MCF 10A (cell line): ENCODE measurements at places on chromosomes 13 and 19.
A peak's percentile ranks its signal among the peaks of the same experiment; 100 is the strongest.

GRCh38 chr13:46468570-46469463, 81.8 kb upstream of the RUBCNL start:
- DNase-seq, result peak; percentile 34

GRCh38 chr13:45305079-45305478, 35.9 kb downstream of the TPT1 start:
- no peak for DNase-seq

DNA sequence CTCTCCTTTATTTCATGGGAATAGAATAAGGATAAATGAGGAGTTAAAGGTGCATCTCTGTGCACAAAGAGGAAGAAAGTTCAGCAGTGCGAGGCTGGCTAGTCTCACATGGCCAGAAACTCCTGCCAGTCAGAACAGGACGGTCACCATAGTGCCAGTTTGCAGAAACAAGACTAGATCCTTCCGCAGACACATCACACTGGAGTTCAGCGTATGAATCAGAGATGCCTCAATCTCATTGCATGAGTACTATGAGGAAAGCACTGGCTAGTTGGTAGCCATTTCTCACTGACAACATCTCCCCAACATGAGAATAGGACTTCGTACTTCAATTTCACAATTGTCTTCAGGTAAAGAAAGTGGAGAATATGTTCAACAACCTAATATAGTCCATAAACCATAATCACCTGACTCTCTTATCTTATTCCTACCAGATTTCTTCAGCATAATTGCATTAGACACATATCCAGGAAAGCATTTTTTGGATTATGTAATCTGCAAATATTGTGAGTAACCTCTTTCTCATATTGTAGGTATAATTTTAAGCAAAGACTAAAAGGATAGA, 34.9 kb downstream of the RXFP2 start:
- DNase-seq, result no peak

DNA sequence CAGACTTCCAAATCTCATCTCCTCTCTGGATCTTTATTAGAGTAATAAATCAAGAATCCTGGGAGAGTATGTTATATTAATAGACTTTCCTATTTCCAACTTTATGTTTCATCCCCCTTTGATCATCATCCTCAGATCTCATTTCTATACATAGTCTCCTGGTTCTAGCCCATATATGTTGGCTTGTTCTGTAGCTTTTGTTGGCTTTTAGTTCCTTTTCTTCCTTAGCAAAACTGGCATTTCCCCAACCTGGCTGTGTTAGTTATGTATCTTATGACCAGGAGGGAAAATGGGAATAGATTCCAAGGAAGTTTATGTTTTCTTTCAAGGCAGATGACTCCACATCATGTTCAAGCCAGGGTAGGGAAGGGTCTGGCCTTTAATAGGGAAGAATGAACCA, 2464.5 kb downstream of the PCDH9 start:
- DNase-seq, result no peak

DNA sequence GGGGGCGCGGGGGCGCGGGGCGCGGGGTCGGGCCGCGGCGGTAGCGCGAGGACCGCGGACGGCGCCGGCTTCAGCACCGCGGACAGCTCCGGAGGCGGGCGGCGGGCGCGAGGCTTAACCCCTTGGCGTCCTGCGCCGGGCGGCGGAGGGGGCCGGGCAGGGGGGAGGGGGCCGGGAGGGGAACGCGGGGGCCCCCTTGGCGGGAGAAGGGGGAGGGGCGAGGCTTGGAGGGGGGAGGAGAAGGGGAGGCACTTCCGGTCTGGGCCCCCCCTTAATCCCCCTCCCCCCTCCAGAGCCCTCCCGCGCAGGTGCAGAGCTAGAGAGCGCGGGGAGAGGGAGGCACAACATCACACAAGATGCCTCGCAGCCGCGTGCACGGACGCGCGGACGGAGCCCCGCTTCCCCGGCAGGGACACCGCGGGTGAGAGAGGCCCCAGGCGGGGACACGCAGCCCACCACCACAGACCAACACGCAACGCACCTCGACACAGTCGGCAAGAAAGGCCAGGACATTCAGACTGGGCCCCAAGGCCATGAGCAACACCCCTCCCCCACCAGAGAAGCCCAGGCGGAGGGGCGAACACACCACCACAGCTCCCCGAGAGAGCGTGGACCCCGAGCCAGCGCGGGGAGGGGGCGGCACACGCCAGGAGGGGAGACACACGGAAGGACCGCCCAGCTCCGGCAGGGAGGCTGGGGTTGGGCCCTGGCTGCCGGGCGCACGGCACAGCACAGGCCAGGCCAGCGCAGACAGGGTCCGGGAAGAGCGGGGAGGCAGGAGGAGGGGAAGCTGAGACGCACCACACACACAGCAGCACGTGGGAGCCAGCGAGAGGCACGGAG, 24.1 kb downstream of the SHANK1 start:
- no peak for DNase-seq

GRCh38 chr19:35265900-35266519, 2.8 kb upstream of the USF2 start:
- no peak for DNase-seq

- DNase-seq, result no peak
These were observed 21.9 kb downstream of the CEBPA start for GRCh38 chr19:33280351-33280921.

DNA sequence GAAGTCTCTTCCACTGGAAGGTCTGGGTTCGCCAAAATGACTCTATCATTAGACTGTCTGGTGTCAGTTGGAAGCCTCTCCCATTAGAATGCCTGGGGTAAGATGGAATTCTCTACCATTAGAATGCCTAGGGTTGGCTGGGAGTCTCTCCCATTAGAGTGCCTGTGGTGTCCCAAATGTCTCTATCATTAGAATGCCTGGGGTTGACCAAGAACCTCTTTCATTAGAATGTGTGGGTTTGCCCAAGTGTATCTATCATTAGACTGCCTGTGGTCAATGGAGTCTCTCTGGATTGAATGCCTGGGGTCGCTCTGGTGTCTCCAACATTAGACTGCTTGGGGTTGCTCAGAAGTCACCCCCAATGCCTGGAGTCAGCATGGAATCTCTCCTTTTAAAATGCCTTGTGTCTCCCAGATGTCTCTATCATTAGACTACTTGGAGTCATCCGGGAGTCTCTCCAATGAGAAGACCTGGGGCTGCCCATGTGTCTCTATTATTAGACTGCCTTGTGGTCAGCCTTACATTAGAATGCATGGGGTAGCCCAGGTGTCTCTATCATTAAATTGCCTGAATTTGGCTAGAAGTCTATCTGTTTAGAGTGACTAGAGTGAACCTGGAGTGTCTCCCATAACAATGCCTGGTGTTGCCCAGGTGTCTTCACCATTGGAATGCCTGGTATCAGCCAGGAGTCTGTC, 1518.4 kb downstream of the UQCRFS1 start:
- DNase-seq, result no peak

DNA sequence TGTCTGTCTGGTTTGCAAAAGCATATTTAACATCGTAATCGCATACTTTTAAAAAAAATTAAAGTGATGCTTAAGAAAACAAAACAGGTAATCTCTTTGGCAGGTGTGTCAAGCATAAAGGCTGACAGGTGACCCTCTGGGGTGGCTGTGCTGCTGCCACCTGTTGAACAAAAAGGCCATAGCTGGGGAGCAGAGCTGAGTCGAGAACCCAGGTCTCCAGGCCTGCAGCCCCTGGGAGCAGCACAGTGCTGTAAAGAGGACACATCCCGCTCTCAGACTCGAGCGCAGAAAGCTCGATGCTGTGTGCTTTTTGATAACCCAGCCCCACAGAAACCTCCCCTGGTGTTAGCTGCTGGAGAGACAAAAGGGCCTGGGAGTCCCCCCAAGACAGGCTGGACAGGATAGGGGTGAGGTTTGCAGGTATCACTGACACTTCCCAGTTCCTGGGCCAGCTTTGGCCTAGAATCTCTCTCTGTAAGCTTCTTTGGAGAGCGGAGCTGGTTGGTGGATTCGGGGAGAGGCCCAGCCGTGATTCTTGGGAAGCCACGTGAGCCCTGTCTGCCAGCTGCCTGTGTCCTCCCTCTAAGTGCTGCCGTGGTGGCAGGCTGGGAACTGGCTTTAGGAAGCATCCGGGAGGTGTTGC, 66.9 kb downstream of the C13orf42 start:
- DNase-seq, result no peak

GRCh38 chr13:45206340-45206739, 5.5 kb upstream of the KCTD4 start:
- DNase-seq, result peak; percentile 88

DNA sequence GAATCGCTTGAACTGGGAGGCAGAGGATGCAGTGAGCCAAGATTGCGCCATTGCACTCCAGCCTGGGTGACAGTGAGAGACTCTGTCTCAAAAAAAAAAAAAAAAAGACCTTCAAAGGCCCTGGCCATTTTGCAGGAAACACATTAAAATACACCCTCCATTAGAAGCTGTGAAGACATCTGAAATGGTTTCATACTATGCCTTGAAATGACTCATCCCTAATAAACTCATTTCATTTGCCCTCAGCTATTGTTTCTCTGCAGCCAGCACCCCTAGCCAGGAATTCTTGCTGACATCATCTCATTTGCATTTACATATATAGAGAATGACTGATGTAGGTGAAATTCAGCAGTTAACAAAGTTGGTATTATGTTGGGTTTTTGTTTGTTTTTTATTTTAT, 8.7 kb downstream of the EML2 start:
- peak; percentile 95 for DNase-seq

GRCh38 chr13:34681405-34681955, 260.6 kb upstream of the NBEA start:
- DNase-seq, result no peak

- no peak for DNase-seq
These were observed 213.7 kb downstream of the RFC3 start for GRCh38 chr13:34031610-34032009.

- DNase-seq, result no peak
These were observed 3.5 kb upstream of the LGALS4 start for GRCh38 chr19:38816131-38816750.

- no peak for DNase-seq
These were observed 167.1 kb upstream of the SPRY2 start for GRCh38 chr13:80508031-80508430.

- DNase-seq, result no peak
These were observed 16.6 kb upstream of the LRCH1 start for GRCh38 chr13:46536341-46536740.

DNA sequence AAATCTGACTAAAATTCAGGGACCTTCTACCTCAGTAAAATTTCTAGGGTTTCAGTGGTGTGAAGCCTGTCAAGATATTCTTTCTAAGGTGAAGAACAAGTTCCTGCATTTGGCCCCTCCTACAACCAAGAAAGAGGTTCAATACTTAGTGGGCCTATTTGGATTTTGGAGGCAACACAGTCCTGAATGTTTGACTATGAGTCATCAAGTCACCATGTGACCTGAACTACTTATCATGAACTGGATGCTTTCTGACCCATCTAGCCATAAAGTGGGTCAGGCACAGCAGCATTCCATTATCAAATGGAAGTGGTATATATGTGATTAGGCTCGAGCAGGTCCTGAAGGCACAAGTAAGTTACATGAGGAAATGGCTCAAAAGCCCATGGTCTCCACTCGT, 163.0 kb upstream of the IRS2 start:
- DNase-seq, result no peak

GRCh38 chr19:55113570-55114039, 3.8 kb downstream of the PPP1R12C start:
- DNase-seq, result no peak

DNA sequence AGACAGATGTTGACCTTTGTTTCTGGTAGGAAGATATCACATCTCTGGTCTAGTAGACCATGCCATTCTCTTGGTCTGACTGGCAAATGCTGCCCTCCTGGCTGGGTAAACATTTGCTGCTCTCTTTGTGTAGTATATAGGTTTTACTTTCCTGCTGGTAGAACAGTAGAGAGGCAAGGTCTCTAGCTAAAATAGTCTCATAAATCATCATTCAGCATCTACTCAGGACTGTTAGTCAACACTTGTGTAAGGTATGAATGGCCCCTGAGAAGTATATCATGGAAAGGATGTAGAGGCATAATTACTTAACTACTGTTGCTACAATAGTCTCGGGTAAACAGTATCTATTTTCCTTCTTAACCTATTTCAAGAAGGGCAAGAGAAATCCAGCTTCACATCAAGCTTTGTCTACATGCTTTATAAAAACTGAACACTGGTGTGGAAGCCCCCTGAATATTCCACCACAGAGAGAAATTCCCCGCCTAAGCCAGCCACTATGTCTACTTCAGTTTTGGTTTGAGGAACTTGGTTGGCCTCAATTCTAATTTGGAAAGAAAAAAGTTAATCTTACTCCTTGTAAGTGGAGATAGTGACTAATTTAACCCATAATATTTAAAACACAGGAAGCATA, 18.4 kb upstream of the MYCBP2 start:
- DNase-seq, result no peak

DNA sequence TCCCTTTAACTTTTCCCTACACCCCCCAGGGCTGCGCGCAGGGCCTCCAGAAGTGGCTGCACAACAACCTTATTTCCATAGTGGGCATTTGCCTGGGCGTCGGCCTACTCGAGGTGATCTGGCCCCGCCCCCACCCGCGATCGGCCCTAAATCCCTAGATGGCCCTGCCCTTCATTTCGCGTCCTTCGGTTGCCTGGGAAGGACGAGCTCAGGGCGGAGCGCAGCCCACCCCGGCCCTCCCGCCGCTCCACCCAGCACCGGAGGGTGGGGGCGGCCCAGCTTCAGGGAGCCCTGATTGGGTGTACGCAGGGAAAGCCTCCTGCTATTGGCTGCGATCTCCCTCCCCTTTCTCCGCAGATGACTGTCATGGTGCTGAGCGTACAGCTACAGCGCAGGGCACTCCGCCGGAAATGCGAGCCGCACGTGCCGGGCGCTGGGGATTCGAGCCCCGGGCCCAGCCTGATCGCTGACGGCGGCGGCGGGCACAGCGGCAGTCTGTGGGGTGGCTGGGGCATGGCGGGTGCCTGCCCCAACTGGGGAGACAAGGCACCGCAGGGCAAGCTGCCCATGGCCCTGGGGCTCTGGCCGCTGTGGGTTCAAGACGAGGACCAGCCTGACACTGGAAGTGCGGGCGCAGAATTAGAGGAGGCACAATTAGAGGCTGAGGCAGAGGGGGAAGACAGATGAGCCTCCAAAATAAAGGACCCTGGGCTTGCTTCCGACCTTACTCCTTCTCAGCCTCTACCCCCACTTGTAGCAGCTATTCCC, 4.3 kb downstream of the CD37 start:
- no peak for DNase-seq

GRCh38 chr13:27125357-27126282, 46.0 kb downstream of the USP12 start:
- DNase-seq, result peak; percentile 16

GRCh38 chr19:9075064-9075949, 11.6 kb upstream of the OR1M1 start:
- DNase-seq, result peak; percentile 100

- DNase-seq, result no peak
These were observed 9.4 kb downstream of the DCT start for GRCh38 chr13:94470126-94470525.
